ENCODE measurements at places on chromosomes 2 and 18. TPM values are rescaled to one million over a fixed set of nuclear protein-coding genes. Genes with fewer than 3 reads are reported as not detected.

Gene ACKR3
- total RNA-seq: 6.1 TPM

Gene SIX2
- total RNA-seq: not detected

Gene TTR
- total RNA-seq: not detected

Gene FTCDNL1
- 1.4 TPM for total RNA-seq

Gene SERPINB4
- total RNA-seq: not detected

Gene STRN
- 36.8 TPM for total RNA-seq

Measured in activated naive CD4-positive, alpha-beta T cell treated with anti-CD3 and anti-CD28 coated beads, Interleukin-2, amount 10 ng/mL, durations not matched to agents 5 hours and 36 hours (primary cell).